ENCODE measurements at places on chromosomes 1 and 21.
A peak's percentile ranks its signal among the peaks of the same experiment; 100 is the strongest.

DNA sequence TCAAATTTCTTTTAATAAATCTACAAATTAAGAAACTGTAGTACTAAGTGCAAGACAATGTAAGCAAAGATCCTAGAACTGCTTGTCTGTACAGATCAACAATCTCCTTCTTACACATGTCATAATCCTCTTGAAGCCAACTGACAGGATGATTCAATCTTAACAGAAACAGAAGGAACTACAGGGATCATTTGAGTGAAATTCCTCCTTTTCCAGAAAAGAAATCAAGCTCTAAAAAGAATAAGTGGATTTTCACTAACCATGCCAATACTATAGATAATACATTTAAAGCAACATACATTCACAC, 53.2 kb downstream of the RAB3GAP2 start:
- no peak for DNase-seq

DNA sequence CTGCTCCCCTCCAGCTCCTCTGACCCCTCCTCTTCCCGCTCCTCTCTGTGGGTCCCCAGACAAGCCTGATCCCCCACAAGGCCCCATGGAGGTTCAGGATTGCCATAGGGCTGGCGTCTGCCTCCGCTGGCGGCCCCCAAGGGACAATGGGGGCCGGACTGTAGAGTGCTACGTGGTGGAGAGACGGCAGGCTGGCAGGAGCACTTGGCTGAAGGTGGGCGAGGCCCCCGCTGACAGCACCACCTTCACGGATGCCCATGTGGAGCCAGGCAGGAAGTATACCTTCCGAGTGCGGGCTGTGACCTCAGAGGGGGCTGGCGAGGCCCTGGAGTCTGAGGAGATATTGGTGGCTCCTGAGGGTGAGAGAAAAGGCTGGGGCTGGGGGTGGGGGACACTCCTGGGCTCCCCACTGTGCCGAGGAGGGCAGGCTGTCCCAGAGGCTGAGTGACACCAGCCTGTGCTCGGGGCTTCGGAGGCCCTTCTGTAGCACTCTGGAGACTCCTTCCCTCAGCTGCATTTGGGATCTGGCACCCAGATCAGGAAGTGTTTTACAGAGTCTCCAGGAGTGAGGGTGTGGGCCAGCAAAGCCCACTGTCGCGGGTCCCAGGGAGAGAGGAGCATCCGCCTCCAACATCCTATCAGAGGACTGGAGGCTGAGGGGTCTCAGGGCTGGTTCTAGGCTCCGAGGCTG, 25.9 kb downstream of the IGFN1 start:
- DNase-seq, result no peak

- DNase-seq, result no peak
These were observed 182.4 kb upstream of the DPT start for GRCh38 chr1:168911370-168911769.

GRCh38 chr1:245677461-245678240, 522.9 kb downstream of the KIF26B start:
- DNase-seq, result no peak

- peak; percentile 88 for DNase-seq
These were observed 10.9 kb downstream of the MORC3 start for GRCh38 chr21:36330904-36331303.

- no peak for DNase-seq
These were observed 143.9 kb upstream of the FMN2 start for GRCh38 chr1:239947801-239948200.

GRCh38 chr1:105072850-105073249, 1323.2 kb downstream of the AMY1C start:
- DNase-seq, result peak; percentile 20

DNA sequence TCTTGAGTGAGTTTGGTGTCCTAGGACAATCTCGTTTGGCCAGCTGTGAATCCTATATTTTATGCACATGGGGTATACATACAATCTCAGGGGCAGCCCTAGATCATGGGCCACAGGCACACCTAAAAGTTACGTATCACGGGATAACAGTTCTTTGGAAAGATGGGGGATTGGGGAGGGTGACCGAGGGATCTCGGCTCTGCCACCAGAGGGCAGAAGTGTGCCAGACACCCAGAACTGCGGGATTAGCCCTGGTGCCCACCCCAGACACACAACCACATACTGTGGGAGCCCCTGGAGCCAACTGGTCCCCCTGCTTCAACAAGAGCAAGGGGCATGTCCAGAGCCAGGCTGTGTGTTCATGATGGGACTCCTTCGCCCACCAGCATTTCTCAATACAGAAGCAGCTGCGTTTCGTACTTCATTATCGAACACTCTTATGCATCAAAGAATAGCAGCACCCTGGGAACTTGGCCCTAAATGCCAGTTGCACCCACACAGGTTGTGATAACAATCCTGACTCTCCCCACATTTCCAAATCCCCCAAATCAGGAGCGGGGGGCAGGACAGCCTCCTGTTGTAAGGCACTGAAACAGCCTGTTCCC, 37.4 kb downstream of the TMCO4 start:
- DNase-seq, result peak; percentile 58

DNA sequence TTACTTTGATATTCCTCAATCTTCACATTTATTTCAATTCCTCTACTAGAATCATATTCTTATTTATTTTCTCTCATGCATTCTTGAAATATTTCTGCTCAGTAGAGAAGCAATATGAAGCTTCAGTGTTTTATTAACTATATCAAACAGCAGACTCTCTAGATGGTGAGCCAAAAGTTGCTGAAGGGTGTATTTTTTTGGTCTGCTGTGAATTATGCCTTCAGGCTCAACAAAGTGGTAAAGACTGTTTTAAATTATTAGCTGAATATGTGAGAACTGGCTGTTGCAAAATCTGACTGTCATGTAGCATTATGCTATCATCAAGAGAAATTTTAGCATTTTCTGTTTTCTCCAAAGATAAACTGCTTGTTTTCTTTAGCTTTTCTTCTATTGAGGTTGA, 24.9 kb upstream of the CDC42BPA start:
- DNase-seq, result no peak

DNA sequence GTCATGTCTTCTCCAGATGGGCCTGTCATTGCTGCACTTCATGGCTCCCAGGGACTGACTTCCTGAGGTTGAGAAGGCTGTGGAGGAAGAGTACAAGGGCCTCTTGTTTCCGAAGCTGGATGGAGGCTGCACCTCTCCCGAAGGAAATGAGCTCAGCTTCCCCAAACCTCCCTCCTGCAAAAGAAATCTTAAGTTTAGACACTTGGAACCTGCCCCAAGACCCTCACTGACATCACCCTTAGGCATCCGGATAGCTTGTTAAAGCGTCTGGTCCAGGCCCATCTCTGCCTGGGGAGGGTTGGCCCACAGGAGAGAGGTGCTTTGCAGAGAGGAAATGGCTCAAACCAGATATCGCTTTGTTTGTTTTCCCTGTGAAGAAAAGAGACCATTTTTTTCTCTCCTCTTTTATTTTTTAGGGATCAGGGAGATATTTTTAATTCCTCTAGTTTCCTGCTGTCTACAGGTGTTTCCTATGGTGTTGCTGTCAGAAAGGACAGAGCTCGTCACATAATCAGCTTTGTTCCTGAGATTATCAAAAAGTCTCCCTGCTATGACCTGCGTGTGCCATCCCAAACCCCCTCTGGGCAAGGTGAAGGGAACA, 25.0 kb downstream of the RCSD1 start:
- no peak for DNase-seq

- no peak for DNase-seq
These were observed 122.8 kb downstream of the LBR start for GRCh38 chr1:225304996-225305395.

DNA sequence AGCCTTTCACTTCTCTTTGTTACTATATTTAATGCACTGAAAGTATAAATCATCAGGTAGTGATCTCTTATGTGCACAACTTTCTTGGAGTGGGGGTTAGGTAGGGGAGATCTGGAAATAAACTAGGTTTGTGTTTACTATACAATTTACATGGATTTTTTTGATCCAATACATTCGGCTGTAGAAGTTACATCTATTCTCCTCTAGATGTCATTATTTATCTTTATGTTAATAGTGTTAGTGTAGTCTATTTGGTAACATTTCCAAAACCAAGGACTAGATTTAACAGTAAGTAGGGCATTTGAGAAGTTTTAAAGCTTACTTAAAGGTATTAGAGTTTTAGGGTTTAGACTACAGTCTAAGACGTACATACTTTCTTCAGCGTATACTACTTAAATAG, 5.4 kb downstream of the VPS45 start:
- peak; percentile 67 for DNase-seq

- peak; percentile 84 for DNase-seq
These were observed at the start of gene CELSR2 for GRCh38 chr1:109248797-109249629. Gene CELSR2 (plus strand): TSS chr1:109249539. CDS start chr1:109250080, 541 bp downstream.

DNA sequence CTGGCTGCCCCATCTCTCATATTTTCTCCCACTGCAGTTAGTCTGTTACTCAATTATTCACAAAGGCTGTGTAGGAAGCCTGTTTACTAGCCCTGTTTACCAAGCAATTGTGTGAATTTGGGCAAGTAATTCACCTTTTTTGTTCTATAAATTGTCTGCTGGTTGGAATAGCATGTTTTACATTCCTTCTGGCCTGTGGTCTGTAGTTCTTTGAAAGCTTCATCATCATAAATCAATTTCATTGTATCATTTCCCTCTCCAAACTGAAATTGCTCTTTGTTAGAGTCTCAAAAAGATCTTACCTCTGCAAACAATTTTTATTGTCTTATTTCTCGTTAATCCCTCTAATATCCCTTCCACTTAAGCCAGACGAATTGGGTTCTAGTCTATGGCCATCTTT, 1059.5 kb upstream of the ADGRL4 start:
- DNase-seq, result no peak

GRCh38 chr1:187143783-187144182, 315.0 kb downstream of the PLA2G4A start:
- no peak for DNase-seq

DNA sequence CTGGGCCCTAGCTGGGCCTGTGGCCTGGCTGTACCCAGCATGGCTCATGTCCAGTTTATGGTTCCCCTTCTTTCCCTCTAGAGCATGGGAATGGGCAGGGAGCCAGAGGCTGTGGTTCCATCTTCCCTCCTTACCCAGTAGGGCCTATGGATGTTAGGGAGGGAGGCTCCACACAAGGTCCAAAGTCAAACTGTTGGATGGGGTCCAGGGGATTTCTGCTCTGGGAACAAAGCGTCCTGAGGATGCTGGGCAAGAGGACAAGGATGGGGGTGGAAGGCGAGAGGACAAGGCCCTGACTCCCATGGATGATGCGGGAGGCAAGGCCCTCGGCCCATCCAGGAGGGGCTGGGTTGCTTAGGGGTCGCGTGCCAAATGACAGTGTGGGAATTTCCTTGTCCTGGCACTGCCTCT, 17.3 kb downstream of the CSF1 start:
- no peak for DNase-seq

DNA sequence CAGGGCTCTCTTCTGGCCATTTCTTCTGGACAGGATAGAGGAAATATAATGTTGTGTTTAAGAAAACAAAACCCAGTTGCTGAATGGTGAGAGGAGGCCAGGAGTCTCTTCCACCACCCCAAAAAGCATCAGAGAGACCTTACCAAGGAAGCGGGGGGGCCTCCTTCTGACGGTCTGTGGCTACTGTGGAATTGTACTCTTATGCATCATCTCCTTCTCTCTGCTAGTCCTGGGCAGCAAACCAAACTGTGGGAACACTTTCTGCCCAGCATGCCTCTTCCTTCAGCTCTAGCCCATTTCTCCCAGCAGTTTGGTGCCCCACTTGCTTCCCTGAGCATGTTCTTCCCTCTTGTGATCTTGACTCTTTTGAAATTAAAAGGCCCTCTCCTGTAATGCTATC, 157.7 kb downstream of the HHIPL2 start:
- no peak for DNase-seq

DNA sequence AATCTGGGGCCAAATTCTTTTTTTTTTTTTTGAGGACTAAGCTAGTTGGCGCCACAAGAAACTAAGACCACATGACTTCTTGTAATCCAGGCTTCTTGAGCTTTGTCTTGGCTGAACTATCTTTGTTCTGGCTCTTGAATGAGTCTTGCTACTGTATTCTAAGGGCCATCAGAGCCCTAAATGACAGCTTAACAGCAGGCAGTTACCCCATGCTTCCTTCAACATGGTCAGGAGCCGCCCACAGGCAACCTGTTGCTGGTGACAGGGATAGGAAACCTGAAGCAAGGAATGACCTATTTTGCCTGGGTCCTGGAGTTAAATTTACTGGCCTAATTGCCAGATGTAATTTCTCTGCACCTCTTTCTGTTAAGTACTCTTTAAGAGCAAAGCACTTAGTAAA, 188.2 kb upstream of the PLXNA2 start:
- DNase-seq, result no peak

GRCh38 chr21:37886120-37886519, 30.1 kb downstream of the KCNJ6 start:
- no peak for DNase-seq

DNA sequence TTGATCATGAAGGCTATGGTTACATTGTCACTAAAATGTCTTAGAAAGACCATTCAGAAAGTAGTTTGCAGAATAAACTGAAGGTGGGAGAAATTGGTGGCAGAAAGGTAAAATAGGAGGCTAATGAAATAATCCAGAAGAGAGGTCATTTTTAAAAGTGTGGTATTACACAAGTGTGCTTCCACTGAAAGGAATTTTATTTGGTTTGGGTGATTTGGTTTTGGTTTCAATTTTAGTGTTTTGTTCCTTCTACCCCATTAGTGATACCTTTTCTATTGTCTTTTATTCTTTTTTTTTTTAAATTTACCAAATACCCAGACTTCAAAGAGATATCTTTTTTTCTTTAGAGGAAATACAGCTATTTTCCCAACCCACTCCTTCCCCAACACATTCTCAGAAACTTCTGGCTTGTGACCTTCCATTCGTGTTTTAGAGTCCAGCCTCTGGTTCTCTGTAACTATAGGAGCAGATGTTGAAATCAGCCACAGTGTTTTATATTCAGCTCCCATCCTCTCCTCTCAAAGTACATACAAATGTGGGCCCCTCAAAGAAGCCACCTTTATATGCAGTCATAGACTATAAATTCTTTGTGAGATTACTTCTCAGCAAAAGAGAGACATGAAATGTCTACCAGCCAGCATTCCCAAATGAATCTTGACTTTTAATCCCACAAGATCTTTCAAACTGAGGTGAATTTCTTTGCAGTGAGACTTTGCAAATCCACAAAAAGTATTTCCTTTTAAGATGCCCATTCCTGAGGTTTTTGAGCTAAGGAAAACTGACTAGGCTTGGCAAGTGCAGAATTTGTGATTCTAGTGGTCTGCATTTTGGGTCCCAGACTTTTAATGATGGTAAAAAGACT, 42.0 kb upstream of the PALMD start:
- DNase-seq, result no peak

GRCh38 chr21:46158666-46159300, 3.4 kb upstream of the FTCD start:
- no peak for DNase-seq
